CD4-positive, alpha-beta T cell (primary cell): ENCODE measurements at places on chromosomes 7 and 10. TPM values are rescaled to one million over a fixed set of nuclear protein-coding genes. Genes with fewer than 3 reads are reported as not detected.

CYP3A4 gene
- total RNA-seq, result not detected

GRCh38 chr10:104099941-104100340 is 14.3 kb upstream of the COL17A1 start:
- no peak for DNase-seq

- DNase-seq, result no peak
Observed at GRCh38 chr10:121455377-121455776, 142.9 kb downstream of the FGFR2 start.

DNA sequence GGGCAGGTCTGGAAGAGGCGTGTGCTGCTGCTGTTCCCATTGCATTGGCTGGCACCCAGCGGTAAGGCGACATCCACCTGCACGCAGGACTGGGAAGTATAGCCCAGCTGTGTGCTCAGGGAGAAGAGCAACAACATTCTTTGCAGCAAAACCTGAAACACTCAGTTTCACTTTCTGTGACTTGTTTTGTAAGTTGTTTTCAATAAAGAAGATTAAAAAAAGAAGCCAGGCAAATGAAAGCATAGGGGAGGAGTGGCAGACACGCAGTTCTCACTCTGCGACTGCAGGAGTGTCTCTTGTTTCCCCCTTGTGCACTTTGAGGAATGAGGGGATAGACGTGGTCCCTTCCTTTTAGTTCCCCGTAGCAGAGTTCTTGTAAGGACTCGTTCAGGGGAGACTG is 5.8 kb downstream of the FBH1 start:
- peak; percentile 7 for DNase-seq

BAIAP2L1 gene
- 0.61 TPM for total RNA-seq

- DNase-seq, result no peak
Observed at GRCh38 chr7:119392-120163, 72.8 kb upstream of the FAM20C start.

PCBD1 gene
- total RNA-seq, result 4.7 TPM

GRCh38 chr10:42973870-42974692 is 102.8 kb upstream of the RET start:
- peak; percentile 2 for DNase-seq

DNA sequence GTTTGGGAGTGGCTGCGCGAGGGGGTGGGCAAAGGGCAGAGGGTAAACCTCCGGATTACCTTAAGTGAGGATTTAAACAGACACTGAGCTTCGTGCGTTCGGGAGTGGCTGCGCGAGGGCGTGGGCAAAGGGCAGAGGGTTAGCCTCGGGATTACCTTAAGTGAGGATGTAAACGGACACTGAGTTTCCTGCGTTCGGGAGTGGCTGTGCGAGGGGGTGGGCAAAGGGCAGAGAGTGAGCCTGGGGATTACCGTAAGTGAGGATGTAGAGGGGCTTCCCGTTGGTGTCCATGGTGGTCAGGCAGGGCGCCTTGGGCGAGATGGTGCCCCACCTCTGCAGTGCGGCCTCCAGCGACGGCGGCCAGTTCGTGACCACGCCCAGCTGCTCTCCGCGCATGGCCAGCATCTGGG is 275.8 kb downstream of the DIP2C start:
- no peak for DNase-seq

GPR146 gene
- 13.7 TPM for total RNA-seq

CHN2 gene
- total RNA-seq, result 3.5 TPM

DNA sequence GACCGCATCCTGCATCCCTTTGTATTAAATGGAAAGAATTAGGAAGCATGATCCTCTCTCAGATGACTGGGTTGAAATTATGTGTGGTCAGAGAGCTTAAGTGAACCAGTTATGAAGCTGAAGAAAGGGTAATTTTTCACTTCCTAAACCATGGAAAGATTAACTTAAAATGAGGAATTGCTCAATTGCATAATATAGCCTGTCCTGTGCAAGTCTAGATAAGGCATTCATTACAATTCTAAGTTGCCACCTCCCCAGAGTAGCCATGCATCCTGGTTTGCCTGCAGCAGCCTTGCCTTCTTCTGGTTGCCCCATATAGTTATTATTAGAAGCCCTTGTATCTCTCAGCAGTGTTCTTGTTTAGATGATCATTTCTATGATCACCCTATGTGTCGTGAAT is 45.3 kb downstream of the STARD3NL start:
- DNase-seq, result no peak

ATXN7L1 gene
- 29.2 TPM for total RNA-seq

- DNase-seq, result no peak
Observed at GRCh38 chr10:126586128-126586527, 84.4 kb downstream of the C10orf90 start.

- DNase-seq, result no peak
Observed at GRCh38 chr7:41652267-41652666, 50.6 kb downstream of the INHBA start.

DNA sequence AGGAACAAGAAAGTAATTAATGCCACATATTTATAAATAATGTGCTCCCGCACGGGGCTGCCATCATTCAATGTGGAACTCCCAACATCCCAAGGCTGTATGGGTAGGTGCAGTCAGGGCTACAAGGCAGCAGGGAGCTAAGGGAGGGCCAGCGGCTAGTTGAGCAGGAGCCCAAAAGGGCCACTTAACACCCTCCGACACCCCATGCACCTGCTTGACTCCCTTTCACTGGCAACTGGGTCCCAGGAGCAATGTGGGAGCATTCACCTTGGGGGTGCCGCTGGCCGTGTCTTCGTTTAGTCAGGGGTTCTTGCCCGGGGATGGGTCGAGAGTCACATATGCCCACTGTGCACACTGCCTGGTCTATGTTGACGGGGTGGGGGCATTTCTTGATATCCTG is 27.9 kb downstream of the SCART1 start:
- no peak for DNase-seq

DNA sequence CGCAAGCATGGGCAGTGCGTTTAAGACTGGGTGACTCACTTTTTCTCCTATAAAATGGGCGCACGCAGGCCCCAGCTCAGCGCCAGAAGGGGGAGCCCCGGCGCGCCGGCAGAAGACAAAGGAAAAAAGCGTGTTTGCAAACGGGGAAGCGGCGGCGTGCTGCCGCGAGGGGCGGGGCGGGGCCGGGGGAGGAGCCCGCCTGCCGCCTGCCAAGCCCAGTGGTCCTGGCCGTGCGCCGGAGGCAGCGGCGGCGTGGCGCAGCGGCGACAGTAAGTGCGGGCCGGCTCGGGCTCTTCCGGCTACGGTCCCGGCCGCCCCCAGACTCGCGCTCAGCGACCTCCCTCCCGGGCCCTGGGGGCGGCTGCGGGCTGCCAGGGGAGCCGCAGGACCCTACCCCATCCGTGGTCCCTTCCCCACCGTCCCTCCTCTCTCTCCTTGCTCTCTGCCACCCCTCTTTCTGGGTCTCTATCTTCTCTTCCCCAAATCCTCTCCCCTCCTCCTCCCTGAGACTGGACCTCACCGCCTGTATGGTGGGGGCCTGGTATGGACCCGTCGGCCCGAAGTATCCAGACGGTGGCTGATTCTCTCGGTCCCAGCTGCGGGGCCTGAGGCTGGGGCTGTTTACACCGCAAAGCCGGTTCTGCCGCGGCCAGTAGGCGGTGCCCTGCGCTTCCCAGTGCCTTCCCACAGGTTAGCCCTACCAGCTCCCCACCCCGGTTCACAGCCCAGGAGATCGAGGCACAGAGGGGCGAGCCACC is at the start of gene SLC29A3:
SLC29A3 (plus strand) TSS at position 218 of the 758 bp plus-strand sequence; CDS start at position 269, 51 bp downstream.
- DNase-seq, result peak; percentile 92

- DNase-seq, result peak; percentile 93
Observed at GRCh38 chr10:110864662-110865140, 7.0 kb upstream of the PDCD4 start.

GRCh38 chr10:21526188-21526859 is 842 bp upstream of the SKIDA1 start:
- DNase-seq, result peak; percentile 55

- no peak for DNase-seq
Observed at GRCh38 chr10:58475322-58476277, 37.1 kb upstream of the BICC1 start.

- DNase-seq, result no peak
Observed at GRCh38 chr7:94449151-94449725, 54.5 kb downstream of the COL1A2 start.

GRID2IP gene
- 0.39 TPM for total RNA-seq

GRCh38 chr7:81098213-81098612 is 179.4 kb upstream of the SEMA3C start:
- no peak for DNase-seq

- DNase-seq, result no peak
Observed at GRCh38 chr10:21870849-21871248, 132.7 kb downstream of the DNAJC1 start.

RARRES2 gene
- not detected for total RNA-seq

RHBDD2 gene
- 208 TPM for total RNA-seq

GRCh38 chr7:20747001-20747400 is 39.7 kb downstream of the SP8 start:
- DNase-seq, result no peak

DNA sequence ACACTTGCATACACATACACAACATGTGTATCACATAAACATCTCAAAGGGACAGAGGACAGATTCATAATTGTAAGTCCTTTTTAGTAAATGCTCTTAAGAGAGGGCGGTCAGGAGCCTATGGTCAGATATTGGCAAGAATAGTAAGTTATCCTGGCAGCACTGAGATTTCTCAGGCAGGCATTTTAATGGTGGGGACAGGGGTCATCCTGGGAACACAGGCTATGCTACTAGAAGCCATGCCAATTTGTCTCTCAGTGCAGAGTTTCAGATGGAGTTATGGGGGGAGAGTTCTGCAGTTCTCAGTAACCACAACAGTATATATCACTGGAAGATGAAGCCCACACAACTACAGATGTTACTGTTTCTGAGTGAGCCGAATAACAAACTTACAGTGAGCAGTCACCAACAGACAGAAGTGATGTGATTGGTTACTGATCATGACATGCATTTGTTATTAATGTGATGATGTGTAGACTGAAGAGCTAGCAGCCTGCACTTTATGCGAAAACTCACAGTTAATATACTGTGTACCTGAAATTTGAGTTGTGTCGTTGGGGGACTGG is 16.4 kb downstream of the ZNF487 start:
- no peak for DNase-seq

DNA sequence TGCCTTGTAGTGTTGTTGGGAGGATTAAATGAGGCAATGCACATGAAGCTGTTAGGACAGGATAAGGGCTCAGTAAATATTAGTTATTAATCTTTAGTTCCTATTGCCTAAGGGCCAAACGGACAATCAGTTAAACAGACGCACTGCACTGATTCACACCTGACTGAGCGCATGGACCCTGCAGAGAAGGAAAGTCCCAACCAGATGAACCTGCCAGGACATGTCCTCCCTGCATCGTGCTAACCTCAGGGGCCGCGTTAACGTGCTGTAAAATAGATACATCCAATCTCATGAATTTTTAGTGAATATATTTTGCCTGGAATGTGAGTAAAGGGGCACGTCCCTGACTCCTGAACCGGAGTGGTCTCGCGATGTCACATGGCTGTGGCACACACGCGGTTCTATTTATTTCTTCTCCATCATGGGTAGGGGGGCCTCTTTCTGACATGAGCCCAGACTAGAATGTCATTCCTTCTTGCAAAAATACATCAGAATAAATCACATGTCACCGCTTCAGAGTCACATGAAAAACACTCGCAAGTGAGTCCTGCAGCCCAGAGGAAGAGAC is 12.3 kb downstream of the ADARB2 start:
- no peak for DNase-seq

KLF14 gene
- not detected for total RNA-seq

SPDYE5 gene
- not detected for total RNA-seq

- DNase-seq, result no peak
Observed at GRCh38 chr10:30420766-30421165, 13.2 kb upstream of the MAP3K8 start.

- DNase-seq, result no peak
Observed at GRCh38 chr10:122055252-122055651, 66.3 kb downstream of the TACC2 start.

SHH gene
- total RNA-seq, result not detected

DNA sequence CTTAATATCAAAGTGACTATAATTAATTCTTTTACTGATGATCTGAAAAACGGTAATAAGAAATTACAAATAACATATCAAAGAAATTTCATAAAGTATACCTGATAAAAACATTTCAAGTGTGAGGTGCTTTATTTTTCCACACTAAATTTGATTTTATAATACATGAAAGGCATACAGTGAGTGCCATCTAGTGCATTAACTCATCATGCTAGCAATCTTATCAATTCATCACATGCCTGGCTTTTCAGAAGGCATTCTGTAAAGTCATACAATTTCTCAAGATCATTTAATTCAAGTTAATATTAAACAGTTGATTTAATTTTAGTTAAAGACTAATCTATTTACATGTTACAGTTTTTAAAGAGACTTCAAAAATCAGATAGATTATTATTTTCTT is 1020.9 kb downstream of the GATA3 start:
- no peak for DNase-seq

GRCh38 chr10:31215052-31215451 is 104.0 kb upstream of the ZEB1 start:
- DNase-seq, result no peak

KEL gene
- not detected for total RNA-seq

EIF4H gene
- 316 TPM for total RNA-seq

GRCh38 chr10:73229567-73229966 is 17.5 kb downstream of the DNAJC9 start:
- DNase-seq, result no peak

DNA sequence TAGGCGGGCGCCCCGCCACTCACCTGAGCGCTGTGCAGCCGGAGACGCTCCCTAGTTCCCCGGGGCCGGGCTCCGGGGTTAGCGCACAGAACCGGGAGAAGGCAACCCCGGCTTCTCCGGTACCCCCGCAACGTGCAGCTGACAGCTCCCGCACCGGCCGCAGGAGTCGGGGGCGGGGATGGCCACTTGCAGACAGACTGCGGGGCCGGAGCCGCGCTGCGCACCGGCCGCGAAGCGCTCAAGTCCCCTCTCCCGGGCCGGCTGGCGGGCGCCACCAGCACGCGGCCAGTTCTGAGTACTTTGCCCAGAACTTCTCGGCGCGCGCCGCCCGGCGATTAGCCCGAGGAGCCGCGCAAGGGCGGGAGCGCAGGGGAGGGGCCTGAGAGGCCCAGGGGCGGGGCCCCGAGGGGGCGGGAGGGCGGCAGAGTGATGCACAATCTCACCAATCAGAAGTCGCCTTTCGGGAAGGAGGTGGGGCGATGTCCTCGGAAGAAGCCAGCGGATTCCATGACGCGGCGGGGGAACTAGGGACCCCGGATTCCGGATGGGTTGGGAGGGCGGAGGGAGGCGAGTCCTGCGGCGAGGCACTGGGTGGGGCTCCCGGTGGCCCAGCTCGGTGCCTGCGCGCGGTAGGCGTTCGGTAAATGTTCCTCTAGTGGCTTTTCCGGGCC is at the start of gene OSBPL3:
OSBPL3 (minus strand) TSS at position 316 of the 671 bp plus-strand sequence. CDS start 87,706 bp downstream, outside the sequence.
- peak; percentile 94 for DNase-seq

GRCh38 chr7:108038986-108039385 is 36.0 kb upstream of the LAMB1 start:
- no peak for DNase-seq

GRCh38 chr7:88759230-88760135 is at the start of gene ZNF804B:
TSS of gene ZNF804B (plus strand) at chr7:88759700. CDS start at chr7:88759977, 277 bp downstream.
- no peak for DNase-seq

- DNase-seq, result no peak
Observed at GRCh38 chr10:33759191-33759590, 424.7 kb upstream of the NRP1 start.

- no peak for DNase-seq
Observed at GRCh38 chr10:13972609-13973008, 358.1 kb downstream of the FRMD4A start.

CHCHD3 gene
- 21.6 TPM for total RNA-seq

NKX1-2 gene
- not detected for total RNA-seq
